ENCODE measurements at places on chromosomes 7 and 10. TPM values are rescaled to one million over a fixed set of nuclear protein-coding genes. Genes with fewer than 3 reads are reported as not detected.

GRCh38 chr10:47053081-47053798, 142.0 kb downstream of the PTPN20 start:
- no peaks in the 10 kb centered on the region for H3K4me1 ChIP-seq
- no peaks in the 10 kb centered on the region for H3K36me3 ChIP-seq
- no peak overlapping the region for H3K4me3 ChIP-seq
- no peak for DNase-seq
- no peak overlapping the region for H3K27ac ChIP-seq

- no peak for DNase-seq
- H3K4me3 ChIP-seq = no peak overlapping the region
- no peaks in the 10 kb centered on the region for H3K27me3 ChIP-seq
- no peak overlapping the region for H3K27ac ChIP-seq
Observed at GRCh38 chr7:30019387-30019786, 7.1 kb downstream of the FKBP14 start.

DNA sequence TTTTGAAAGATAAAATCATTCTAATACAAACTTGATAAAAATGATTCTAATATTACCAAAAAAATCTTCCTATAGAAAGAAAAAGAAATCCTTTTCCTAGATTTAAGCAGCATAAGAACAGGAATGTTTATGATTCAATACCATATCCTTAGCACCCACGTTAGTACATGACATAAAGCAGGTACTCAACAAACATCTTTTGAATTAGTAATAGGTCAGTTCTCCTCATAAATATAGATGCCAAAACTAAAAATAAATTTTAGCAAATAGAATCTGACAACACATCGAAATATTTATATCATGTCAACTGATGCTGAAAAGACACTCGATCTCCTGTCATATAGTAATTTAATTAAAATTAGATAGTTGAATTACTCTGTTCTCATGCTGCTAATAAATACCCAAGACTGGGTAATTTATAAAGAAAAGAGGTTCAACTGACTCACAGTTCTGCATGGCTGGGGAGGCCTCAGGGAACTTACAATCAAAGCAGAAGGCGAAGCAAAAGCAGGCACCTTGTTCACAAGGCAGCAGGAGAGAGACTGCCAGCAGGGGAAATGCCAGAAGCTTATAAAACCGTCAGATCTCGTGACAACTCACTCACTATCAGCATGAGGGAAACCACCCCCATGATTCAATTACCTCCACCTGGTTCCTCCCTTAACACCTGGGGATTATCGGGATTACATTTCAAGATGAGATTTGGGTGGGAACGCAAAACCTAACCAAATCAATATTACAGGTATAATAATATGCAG, 191.8 kb downstream of the HTR7 start:
- DNase-seq = peak; percentile 8
- no peaks in the 10 kb centered on the region for H3K36me3 ChIP-seq
- H3K27me3 ChIP-seq = no peaks in the 10 kb centered on the region
- no peak overlapping the region for H3K4me3 ChIP-seq
- H3K4me1 ChIP-seq = no peaks in the 10 kb centered on the region

- H3K36me3 ChIP-seq = no peaks in the 10 kb centered on the region
- no peak overlapping the region for H3K4me3 ChIP-seq
- no peak overlapping the region for H3K27ac ChIP-seq
- no peak for DNase-seq
- no peaks in the 10 kb centered on the region for H3K27me3 ChIP-seq
- no peaks in the 10 kb centered on the region for H3K4me1 ChIP-seq
Observed at GRCh38 chr7:41175435-41175834, 527.5 kb downstream of the INHBA start.

DNA sequence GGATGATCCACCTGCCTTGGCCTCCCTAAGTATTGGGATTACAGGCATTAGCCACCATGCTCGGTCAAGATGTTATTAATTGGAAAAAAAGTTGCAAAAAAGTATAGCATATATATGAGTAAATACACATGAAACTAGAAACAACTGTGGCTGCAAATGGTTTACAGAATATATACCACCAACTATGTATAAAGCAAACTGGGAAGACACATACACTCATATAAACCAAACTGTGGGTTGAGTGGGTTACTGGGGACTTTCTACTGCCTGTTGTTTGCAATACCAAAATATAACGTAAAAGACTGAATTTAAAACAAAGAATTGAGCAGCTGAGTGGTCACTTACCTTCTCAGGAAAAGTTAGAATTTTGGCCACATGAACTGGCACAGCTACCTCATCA, 8.1 kb downstream of the POLR3A start:
- H3K4me3 ChIP-seq = no peak overlapping the region
- no peak for DNase-seq
- no peaks in the 10 kb centered on the region for H3K4me1 ChIP-seq
- H3K27me3 ChIP-seq = no peaks in the 10 kb centered on the region

DNA sequence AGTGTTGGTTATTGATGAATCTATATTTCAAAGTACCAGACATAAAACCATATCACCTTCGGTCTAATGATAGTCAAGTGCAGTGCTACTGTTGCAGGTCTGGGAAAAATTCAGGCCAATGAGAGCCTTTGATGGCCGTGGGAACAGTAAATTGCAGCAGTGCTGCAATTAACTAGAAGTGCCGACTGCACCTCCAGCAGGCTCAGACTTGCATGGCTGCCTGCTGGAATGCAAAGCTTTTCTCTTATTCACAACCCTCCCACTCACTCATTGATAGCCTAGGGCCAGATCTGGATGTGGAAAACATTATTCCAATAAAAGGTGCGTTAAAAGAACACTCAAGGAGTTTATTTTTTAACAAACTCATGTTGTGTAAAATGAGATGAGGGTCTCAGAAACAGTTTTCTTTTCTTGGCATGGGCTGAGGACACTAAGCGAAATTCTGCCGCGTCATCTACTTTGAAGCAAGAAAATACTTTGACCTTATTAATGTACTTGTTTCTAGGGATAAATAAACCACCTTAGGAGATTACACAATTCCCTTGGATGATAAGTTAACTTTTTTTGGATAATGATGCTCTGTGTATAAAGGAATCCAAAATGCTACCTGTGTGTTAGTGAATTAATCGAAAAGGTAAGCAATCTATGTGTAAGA, 17.1 kb downstream of the PLXDC2 start:
- H3K36me3 ChIP-seq = no peaks in the 10 kb centered on the region
- no peak for DNase-seq
- no peaks in the 10 kb centered on the region for H3K4me1 ChIP-seq
- no peak overlapping the region for H3K4me3 ChIP-seq

DNA sequence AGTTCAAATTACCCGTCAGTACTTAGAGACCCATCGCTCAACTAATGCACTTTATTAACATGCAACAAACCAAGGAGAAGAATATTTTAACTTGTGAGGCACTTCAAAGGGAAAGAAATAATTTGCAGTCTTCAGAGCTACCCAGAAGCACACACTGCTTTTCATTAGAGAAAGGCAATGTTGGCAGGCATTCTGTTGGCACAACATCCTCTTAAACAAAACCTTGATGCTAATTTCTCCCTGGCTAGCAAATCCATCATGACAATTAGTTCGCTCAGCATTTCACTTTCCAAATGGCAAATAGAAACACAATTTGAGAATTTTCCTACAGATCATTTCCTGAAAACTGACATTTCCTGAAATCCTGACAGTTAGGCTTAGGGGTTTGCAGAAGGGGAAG, 155.6 kb upstream of the FAM13C start:
- H3K27me3 ChIP-seq = no peaks in the 10 kb centered on the region
- H3K4me1 ChIP-seq = no peaks in the 10 kb centered on the region
- no peaks in the 10 kb centered on the region for H3K36me3 ChIP-seq
- H3K27ac ChIP-seq = no peak overlapping the region
- DNase-seq = no peak

DNA sequence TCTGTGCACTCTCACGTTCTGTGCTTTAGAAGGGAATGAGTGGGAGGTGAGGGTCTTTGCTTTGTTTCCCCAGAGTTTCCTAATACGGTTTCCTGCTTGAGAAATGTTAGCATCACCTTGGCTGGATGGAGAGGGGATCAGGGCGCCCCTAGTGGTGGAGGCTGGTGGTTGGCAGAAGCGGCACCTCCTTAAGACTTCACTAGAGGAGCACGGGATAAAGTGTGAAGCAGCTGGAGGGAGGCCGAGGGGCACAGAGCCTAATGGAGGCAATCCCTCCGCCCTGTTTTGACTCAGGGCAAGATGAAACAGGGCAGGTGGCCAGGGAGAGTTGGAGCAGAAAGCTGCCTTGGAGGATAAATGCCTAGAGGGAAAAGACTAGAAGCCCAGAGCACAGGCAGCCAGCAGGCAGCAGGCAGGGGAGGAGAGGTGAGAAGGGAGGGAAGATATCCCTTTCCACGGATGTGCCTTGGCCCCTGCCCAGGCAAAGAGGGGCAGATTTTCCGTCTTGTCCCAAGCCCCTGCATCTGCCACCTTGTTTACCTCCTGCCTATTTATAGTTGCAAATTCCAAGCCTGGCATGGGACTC, 56.0 kb upstream of the BTRC start:
- no peaks in the 10 kb centered on the region for H3K36me3 ChIP-seq
- H3K4me3 ChIP-seq = no peak overlapping the region
- H3K4me1 ChIP-seq = peaks cover 3% of the 10 kb centered on the region
- peak; percentile 75 for DNase-seq
- H3K27me3 ChIP-seq = peaks cover 37% of the 10 kb centered on the region

- H3K4me3 ChIP-seq = no peak overlapping the region
- DNase-seq = no peak
- no peaks in the 10 kb centered on the region for H3K4me1 ChIP-seq
Observed at GRCh38 chr7:63927261-63927660, 71.4 kb upstream of the ZNF722 start.

GRCh38 chr7:80736371-80737125, 98.1 kb downstream of the CD36 start:
- H3K36me3 ChIP-seq = no peaks in the 10 kb centered on the region
- no peak overlapping the region for H3K27ac ChIP-seq
- H3K27me3 ChIP-seq = no peaks in the 10 kb centered on the region
- DNase-seq = no peak
- peaks cover 6% of the 10 kb centered on the region for H3K4me1 ChIP-seq

DNA sequence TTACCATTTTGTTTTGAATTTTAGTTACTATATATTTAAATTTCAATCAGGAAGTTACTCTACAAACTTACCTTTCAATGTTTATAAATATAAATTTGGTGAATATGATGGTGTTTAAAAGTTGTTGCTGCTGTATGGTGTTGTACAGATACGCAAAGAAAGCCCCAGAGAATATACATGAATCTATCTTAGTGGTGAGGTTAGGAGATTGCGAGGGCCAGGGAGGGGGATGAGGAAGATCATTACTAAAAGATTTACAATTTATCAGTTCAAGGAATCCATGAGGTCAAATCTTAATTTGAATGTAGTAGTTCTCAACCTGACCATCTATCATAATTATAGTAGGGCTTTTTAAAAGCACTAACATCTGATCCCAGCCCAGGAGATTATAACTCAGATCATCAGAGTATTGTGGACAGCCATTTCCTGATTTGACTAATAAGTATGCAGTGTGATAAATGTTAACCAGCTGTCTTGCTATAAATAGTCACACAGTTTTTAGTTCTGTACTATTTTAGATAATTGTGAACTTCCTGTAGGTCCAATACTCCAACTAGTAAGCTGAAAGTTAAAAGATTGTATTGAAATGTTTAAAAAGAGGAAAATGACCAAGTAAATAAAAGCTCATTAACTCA, 23.6 kb downstream of the FAM3C start:
- no peaks in the 10 kb centered on the region for H3K27me3 ChIP-seq
- H3K4me1 ChIP-seq = peaks cover 6% of the 10 kb centered on the region
- DNase-seq = no peak

GRCh38 chr10:43126759-43127424, 11.4 kb upstream of the CSGALNACT2 start:
- no peak overlapping the region for H3K4me3 ChIP-seq
- no peaks in the 10 kb centered on the region for H3K36me3 ChIP-seq
- H3K27me3 ChIP-seq = no peaks in the 10 kb centered on the region

DNA sequence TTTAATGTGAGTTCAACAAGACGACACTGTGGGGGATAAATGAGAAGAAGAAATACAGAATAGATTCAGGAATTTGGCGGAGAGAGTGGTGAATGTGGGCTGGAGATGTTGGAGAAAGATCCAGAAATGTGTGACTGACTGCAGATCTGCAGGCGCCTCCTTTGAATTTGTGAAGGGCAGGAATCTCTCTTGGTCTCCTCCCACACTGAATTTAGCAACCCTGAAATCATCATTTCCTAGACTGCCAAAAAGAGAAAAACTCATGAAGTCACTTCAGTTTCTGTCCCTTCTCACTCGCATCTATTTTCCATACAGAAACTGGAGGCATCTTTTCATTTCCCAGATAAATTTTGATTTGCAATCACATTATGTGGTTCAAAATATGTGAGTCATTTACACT, 128.7 kb downstream of the GNAI1 start:
- no peaks in the 10 kb centered on the region for H3K4me1 ChIP-seq
- no peak overlapping the region for H3K27ac ChIP-seq
- DNase-seq = no peak
- no peaks in the 10 kb centered on the region for H3K36me3 ChIP-seq
- no peaks in the 10 kb centered on the region for H3K27me3 ChIP-seq
- no peak overlapping the region for H3K4me3 ChIP-seq

DNA sequence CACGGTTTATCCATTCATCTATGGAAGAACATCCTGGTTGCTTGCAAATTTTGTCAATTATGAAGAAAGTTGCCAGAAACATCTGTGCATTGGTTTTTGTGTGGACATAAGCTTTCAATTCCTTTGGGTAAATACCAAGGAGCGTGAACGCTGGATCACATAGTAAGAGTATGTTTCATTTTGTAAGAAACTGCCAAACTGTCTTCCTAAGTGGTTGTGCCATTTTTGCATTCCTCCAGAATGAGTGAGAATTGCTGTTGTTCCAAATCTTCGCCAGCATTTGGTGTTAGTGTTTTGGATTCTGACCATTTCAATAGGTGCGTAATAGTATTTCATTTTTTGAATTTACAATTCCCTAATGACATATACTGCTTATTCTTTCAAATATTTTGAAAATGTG, 155.3 kb upstream of the FRMD4A start:
- no peak overlapping the region for H3K4me3 ChIP-seq
- no peaks in the 10 kb centered on the region for H3K36me3 ChIP-seq
- no peak overlapping the region for H3K27ac ChIP-seq
- no peaks in the 10 kb centered on the region for H3K4me1 ChIP-seq

- no peak overlapping the region for H3K4me3 ChIP-seq
- no peaks in the 10 kb centered on the region for H3K36me3 ChIP-seq
- DNase-seq = no peak
- no peak overlapping the region for H3K27ac ChIP-seq
Observed at GRCh38 chr7:41808541-41808940, 105.7 kb upstream of the INHBA start.

- H3K27ac ChIP-seq = no peak overlapping the region
- no peak overlapping the region for H3K4me3 ChIP-seq
- peak; percentile 30 for DNase-seq
- peaks cover 32% of the 10 kb centered on the region for H3K27me3 ChIP-seq
Observed at GRCh38 chr7:64946772-64947171, 43.7 kb downstream of the ZNF273 start.

VPS41 gene
- 43.6 TPM for polyA plus RNA-seq

SHTN1 gene
- 17.9 TPM for polyA plus RNA-seq

TNS3 gene
- polyA plus RNA-seq = 30.0 TPM
